ENCODE measurements at places on chromosomes 5 and 9.

DNA sequence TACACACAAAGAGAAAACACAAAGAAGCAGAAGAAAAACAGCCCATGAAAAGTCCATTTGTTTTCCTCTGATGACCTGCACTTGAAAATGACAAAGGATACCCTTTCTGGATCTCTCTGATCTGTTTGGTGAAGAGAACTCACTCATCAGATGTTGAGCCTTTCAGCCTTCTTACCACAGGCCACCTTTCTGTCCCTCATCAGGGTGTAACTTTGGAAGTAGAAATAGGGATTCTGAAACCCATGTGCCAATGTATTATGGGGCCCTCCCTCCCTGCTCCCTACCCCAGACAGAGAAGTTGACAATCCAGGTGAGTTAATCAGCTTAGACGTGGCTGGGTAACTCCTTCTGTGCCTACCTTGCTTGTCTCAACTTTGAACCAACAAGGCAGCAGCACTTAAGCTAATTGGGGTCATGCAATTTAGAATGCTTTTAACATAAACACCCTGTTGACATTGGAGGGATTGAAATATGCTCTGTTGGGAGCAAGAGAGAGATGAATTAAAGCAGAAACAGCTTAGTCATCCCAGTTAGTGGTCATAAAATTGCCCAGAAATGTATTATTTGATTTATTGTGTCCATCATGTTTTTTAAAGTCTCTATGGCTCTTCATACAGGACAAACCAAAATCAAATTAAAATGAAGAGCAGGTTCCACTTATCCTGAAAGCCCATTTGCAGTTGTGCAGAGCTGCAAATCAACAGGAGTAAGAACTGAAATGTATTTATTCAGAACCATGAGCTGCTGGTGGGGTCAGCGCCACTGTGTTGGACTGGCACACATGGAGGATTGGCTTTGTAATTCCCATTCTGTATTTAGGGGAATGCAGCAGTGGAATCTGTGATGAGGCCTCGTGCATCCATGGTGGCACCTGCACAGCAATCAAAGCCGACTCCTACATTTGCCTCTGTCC, 132.0 kb downstream of the LIFR start:
- DNase-seq = no peak

GRCh38 chr5:172583931-172584511, 57.0 kb upstream of the NEURL1B start:
- no peak for DNase-seq

DNA sequence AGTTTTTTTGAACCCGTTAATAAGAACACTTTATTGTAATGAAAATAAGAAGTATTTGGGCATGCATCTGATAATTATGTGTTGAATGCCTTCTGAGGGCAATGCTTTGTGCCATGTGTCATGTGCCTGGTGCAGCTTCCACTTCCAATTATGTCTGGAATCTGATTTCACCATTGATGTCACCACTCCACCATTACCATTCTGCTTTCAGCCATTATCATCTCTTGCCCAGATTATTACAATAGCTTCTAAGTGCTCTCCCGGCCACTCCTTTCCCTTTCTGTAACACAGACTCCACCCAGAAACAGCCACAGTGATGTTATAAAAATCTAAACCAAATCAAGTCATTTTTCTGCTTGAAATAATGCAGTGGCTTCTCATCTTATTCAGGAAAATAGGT, 171.7 kb downstream of the C9orf152 start:
- DNase-seq = no peak

DNA sequence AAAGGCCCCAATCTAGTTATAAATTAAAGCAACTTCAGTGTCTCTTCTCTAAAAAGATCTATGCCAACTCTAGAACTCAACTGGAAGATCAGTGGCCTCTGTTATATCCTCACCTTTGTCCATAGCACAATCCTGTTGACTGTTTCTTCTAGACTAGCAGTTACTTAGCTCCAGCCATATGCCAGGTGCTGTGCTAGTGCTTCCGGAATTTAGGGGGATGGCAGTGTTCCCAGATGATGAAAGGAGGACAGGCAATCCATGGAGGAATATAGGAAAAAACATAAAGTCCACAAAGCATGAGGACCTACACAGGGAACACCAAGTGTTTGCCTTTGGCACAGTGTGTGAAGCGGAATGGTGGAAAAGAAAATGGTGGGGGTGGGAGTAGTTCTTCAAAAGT, 214.3 kb downstream of the MAPKAP1 start:
- DNase-seq = no peak

- peak; percentile 59 for DNase-seq
Measured at GRCh38 chr9:105541838-105542237, 16.1 kb upstream of the FKTN start.

DNA sequence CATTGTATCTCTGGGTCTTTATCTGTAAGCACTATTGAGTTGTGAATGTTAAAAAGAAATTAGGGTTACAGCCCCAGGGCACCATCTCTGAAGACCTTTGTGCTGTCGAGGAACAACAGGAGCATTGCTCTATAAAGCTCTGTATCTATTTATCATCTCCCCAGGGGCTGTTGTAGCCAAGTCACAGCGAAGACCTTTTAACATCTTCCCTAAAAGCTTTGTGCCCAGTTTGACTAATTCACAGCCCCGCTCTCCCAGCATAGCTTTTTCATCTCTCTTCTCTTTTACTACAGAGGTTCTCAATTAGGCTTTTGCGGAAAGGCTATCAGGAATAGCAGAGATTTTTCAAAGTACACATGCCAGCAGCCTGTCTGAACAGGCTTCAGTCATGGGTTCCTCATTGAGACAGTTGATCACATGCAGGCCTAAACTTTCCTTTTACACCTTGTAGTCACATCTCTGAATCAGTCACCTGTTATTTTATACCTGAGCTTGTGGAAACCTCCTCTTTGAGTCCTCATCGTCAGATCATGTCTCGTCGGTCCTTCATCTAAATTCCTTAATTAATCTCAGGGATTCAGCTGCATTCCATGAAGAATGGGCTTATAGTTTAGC, 140.5 kb downstream of the NPR3 start:
- DNase-seq = no peak

DNA sequence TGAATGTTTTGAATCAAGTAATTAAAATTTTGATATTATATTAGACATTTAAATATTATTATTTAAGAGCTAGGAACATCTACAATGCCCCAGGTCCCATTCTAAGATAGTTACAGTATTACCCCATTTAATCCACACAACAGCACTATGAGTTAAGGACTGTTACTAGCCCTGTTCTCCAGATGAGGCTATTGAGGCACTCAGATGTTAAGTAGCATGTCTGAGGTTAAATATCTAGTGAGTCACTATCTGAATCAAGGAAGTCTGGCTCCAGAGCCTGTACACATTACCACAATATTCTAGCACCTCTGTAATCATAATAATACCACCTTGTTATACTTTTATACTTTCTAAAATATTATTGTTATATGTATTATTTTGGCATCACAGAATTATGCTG, 304.6 kb downstream of the PDE4D start:
- no peak for DNase-seq

- no peak for DNase-seq
Measured at GRCh38 chr5:108061941-108062340, 320.0 kb downstream of the FBXL17 start.

DNA sequence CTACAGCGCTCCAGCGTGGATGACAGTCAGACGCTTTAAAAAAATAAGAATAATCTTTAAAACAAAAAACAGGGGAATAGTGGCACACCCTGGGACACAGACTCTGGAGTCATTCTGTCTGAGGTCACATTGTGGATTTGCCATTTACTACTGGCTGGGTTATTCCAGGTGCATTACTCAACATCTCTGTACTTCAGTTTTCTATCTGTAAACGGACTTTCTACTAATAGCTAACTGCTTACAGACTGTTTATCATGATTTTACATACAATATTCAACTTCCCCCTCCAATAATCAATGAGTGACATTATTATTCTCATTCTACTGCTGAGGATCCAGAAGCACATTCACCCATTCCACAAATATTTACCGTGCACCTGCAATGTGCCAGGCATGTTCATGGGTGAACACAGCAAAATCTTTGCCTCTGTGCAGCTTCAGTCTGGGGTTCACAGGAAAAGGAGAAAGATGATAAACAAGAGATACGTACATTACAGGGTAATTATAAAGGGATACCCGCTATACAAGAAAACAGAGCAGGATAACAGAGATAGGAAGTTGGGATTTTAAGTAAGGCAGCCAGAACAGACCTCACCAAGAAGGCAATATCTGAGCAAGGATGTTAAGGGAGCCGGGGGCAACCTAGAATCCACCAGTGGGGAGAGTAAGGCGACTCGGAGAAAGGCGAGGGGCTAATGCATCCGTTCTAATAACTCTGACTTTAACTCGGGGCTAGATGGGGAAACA, 984 bp upstream of the RAD23B start:
- no peak for DNase-seq

- no peak for DNase-seq
Measured at GRCh38 chr5:72472666-72473422, 34.4 kb downstream of the ZNF366 start.

DNA sequence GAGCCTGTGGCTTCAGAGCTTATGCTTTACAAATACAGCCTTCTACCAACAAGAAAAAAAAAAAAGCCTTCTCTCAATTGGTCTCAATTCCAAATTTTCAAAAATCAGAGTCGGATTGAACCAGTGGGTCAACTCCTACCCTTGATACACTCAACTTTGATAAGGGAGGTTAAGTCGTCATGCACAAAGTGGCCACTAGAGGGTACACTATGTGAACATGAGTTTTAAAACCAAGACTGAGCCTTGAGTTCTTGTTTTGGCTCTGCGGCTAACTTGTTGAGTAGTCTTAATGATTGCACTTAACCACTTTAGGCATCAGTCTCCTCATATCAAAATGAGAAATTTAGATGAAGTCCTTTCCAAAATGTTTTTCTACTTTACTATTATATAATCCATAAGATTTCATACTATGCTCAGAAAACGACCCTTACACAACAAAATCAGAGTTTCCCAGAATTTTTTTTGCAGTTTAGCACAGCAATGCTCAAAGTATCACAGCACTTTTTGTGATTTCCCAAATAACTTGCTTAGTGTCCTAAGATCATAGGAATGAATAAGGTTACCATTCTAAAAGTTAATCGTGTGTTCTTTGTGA, 92.9 kb upstream of the MTAP start:
- no peak for DNase-seq

- no peak for DNase-seq
Measured at GRCh38 chr5:43485406-43485805, 1.7 kb upstream of the TMEM267 start.

GRCh38 chr9:84874596-84874995, 205.1 kb downstream of the NTRK2 start:
- DNase-seq = no peak

- no peak for DNase-seq
Measured at GRCh38 chr9:111588846-111589245, 10.6 kb downstream of the PTGR1 start.

DNA sequence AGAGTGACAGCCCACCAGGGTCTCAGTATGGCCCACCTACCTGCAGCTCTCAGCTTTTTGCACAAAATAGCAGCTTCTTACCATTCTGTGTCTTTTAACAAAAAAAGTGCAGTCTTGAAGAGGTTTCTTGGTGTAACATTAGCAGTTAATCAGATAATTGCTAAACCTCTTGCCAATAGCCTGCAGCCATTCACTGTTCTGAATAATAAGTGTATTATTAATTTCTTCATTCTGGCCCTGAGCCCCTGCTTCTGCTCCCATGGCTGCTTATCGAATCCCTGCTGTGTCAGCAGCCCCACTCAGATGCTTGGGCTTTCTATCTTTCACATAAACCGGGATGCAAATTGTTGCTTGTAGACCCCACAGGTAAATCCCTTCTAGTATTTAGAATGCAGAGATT, 485.9 kb downstream of the CAAP1 start:
- no peak for DNase-seq

GRCh38 chr5:169767938-169768337, 130.9 kb downstream of the DOCK2 start:
- DNase-seq = no peak

DNA sequence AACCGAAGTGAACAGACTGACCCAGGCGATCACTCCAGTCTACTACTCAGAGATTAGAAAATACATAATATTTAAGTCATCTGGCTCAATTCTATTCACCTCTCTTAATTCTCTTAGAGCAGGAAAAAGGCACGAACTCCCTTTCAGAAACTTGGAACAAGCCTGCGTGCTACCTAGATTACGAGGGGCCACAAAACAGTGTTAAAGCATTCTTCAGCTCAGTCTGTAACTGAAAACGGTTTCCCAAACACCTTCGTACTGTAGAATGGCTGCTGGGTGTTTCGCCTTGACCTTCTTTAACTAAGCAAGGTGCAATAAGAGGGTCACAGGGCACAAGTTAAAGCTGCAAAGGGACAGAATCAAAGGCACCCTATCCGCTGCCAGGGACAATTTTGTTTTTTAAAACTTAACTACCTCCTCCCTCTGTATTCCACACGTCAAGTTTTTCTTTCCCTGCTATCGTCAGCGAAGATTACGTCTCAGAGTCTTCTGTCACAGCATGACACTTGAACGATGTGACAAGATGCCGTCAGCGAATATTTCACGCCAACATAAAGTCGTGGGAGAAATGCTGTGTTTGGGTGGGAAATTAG, 687 bp downstream of the LYSMD3 start:
- no peak for DNase-seq

GRCh38 chr5:35675392-35675791, 57.7 kb downstream of the SPEF2 start:
- no peak for DNase-seq

GRCh38 chr9:13049223-13049622, 230.3 kb downstream of the MPDZ start:
- DNase-seq = no peak

DNA sequence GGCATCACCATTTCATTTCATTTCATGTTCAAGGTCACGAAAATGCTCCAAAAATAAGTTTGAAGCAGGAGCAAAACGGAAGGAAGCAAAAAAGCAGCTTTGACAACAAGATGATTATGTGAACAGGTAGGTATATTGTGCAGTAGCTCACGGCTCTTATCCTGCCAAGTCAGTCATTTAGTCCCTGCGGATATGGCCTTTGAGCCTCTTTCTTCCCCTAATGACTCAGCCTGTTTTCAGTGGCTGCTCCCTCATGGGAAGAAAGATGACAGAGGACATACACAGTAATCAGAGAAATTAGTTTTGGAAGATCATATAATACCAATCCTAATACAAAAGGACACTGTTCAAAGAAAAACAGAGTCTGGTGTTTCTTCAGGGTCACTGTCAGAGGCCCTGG, 155.8 kb upstream of the GRAMD2B start:
- no peak for DNase-seq

DNA sequence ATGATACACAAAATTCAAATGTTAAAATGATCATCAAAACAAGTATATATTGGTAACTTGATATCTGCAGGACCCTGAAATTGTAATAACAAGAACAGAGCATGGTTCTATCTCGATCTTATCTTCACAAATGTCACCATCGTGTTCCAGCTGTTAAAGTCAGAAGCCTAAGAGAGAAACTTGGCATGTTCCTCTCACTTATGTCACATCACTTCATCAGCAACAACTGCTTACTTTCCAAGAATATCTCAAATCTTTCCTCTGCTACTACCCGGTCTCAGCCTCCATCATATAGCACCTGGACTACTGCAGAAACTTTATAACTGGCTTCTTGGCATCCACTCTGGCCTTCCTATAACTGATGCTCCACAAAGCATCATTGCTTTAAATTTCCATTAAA, 84.9 kb downstream of the FBN2 start:
- no peak for DNase-seq
